ENCODE measurements at places on chromosomes 5 and 9.

DNA sequence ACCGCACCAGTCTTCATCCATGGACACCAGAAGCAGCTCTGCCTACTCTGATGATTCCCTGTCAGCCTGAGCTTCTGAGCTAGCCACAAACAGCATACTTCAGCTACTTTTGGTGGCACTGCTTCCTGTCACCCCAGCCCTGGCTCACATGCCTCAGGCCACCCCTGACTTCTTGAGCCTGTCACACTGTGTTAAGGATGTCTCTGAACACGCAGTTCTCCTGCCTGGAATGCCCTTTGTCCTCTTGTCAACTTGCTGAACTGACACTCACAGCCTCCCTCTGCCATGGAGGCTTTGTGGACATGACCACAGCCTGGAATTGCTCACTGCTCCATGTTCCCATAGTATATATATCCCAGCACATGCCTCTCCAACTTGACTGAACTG lies 7.2 kb downstream of the MACROH2A1 start:
- H3K4me3 ChIP-seq: no peak overlapping the region
- H3K4me1 ChIP-seq: peaks cover 68% of the 10 kb centered on the region
- peaks cover 63% of the 10 kb centered on the region for H3K36me3 ChIP-seq
- H3K27ac ChIP-seq: peak overlapping the region; percentile 65
- no peaks in the 10 kb centered on the region for H3K27me3 ChIP-seq

GRCh38 chr9:83538172-83538889 lies at the start of gene FRMD3:
TSS of gene FRMD3 (minus strand) at chr9:83538401. CDS start at chr9:83538231, 170 bp downstream.
- H3K4me3 ChIP-seq: peak within 1 kb of the TSS; percentile 8
- H3K27me3 ChIP-seq: peaks cover 49% of the 10 kb centered on the region
- H3K27ac ChIP-seq: no peak within 1 kb of the TSS
- DNase-seq: no peak

- H3K4me1 ChIP-seq: no peaks in the 10 kb centered on the region
- DNase-seq: no peak
- no peak overlapping the region for H3K27ac ChIP-seq
- H3K36me3 ChIP-seq: no peaks in the 10 kb centered on the region
- H3K27me3 ChIP-seq: no peaks in the 10 kb centered on the region
Measured at GRCh38 chr5:116504593-116505166, 69.9 kb downstream of the SEMA6A start.

DNA sequence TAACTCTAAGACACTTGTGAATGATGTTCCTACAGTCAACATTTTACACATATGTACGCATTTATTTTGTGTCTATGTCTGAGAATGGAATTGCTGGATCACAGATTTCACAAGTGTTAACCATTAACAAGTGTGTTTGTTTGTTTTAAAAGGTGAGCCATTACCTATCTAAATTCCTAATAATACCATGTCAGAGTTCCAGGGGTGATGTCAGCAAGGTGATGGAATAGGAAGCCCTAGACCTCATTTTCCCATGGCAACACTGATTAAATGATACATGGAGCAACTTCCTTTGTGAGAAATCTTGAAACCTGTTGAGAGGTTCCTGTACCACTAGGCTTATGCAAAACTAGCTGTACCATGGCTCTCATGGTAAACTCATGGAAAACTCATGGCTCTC lies 309.7 kb downstream of the CYLC2 start:
- no peak overlapping the region for H3K4me3 ChIP-seq
- no peaks in the 10 kb centered on the region for H3K4me1 ChIP-seq
- no peaks in the 10 kb centered on the region for H3K36me3 ChIP-seq
- no peak for DNase-seq
- H3K27ac ChIP-seq: no peak overlapping the region
- no peaks in the 10 kb centered on the region for H3K27me3 ChIP-seq

GRCh38 chr9:98974994-98975712 lies 31.4 kb downstream of the COL15A1 start:
- peak; percentile 70 for DNase-seq
- H3K27me3 ChIP-seq: peaks cover 33% of the 10 kb centered on the region
- no peak overlapping the region for H3K4me3 ChIP-seq
- H3K27ac ChIP-seq: no peak overlapping the region
- H3K36me3 ChIP-seq: no peaks in the 10 kb centered on the region

DNA sequence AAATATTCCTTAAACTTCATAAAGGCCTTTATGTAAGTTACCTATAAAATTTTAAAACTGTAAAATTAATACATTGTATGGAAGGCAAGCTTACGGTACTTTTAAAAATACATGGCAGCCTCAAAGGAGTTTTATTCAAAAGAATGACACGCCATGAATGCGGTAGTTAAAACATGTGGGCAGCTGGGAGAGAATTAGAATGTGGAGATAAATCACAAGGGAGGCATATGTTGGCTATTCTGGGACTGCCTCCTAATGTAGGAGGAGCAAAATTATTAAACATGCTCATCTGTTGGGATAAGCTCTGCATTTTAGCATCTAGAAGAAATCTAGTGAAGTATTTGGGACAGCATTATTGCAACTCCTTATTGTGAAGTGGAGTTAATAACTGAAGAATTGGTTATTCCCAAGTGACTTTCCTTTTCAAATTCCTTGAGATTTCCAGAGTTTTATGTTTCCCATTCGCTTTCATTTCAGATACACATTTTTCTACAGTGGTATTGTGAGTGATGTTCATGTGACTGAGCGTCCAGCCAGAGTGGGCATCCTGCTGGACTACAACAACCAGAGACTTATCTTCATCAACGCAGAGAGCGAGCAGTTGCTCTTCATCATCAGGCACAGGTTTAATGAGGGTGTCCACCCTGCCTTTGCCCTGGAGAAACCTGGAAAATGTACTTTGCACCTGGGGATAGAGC lies 109.4 kb downstream of the CMYA5 start:
- H3K27ac ChIP-seq: no peak overlapping the region
- DNase-seq: no peak
- no peak overlapping the region for H3K4me3 ChIP-seq
- H3K36me3 ChIP-seq: no peaks in the 10 kb centered on the region
- no peaks in the 10 kb centered on the region for H3K27me3 ChIP-seq

GRCh38 chr9:116345393-116345792 lies 191.8 kb downstream of the PAPPA start:
- no peak overlapping the region for H3K27ac ChIP-seq
- no peaks in the 10 kb centered on the region for H3K36me3 ChIP-seq
- H3K27me3 ChIP-seq: no peaks in the 10 kb centered on the region

DNA sequence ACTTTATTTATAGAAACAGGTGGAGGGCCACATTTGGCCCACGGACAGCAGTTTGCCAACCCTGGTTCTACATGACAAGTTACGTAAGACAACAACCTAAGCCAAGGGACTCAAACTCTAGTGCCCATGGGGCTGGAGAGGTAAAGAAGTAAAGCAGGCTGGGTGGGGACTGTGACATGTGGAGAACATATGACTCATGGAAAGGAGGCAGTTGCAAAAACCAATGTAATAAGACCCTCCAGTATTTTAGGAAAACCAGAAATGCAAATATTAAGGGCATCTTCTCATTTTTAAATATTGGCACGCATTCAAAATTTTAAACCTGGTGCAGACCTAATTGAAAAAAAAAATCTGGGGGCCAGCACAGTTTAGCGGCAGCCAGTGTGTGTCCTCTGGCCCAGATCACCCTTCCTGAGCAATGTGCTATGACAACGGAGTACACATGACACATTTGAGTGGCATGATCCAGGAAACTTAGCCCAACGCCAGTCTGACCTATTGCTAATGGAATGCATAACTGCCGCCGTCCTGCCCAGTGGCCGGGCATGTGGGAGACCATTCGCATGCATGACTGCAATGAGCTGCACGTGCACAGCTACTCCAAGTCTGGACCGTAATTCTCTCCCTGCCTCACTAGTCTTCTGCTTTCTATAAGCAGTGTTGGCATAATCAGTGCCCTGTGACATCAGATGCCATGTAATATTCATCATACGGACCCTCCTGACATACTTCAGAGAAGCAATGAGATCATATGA lies 97.2 kb downstream of the SH3TC2 start:
- no peak for DNase-seq
- H3K4me3 ChIP-seq: no peak overlapping the region
- peaks cover 7% of the 10 kb centered on the region for H3K27me3 ChIP-seq
- H3K27ac ChIP-seq: no peak overlapping the region

- no peaks in the 10 kb centered on the region for H3K36me3 ChIP-seq
- H3K27me3 ChIP-seq: no peaks in the 10 kb centered on the region
- H3K27ac ChIP-seq: no peak overlapping the region
- H3K4me1 ChIP-seq: no peaks in the 10 kb centered on the region
- DNase-seq: no peak
Measured at GRCh38 chr5:83991566-83992224, 271.0 kb upstream of the HAPLN1 start.

GRCh38 chr5:20367178-20367577 lies 379.2 kb upstream of the CDH18 start:
- H3K4me3 ChIP-seq: no peak overlapping the region
- DNase-seq: no peak

GRCh38 chr9:84151640-84152039 lies 171.0 kb downstream of the RMI1 start:
- no peaks in the 10 kb centered on the region for H3K36me3 ChIP-seq
- no peak overlapping the region for H3K27ac ChIP-seq
- peaks cover 13% of the 10 kb centered on the region for H3K27me3 ChIP-seq
- no peaks in the 10 kb centered on the region for H3K4me1 ChIP-seq
- DNase-seq: no peak

GRCh38 chr9:29129763-29130162 lies 1556.5 kb upstream of the C9orf72 start:
- no peak overlapping the region for H3K27ac ChIP-seq
- H3K4me1 ChIP-seq: no peaks in the 10 kb centered on the region
- no peak overlapping the region for H3K4me3 ChIP-seq
- no peaks in the 10 kb centered on the region for H3K36me3 ChIP-seq
- H3K27me3 ChIP-seq: no peaks in the 10 kb centered on the region

DNA sequence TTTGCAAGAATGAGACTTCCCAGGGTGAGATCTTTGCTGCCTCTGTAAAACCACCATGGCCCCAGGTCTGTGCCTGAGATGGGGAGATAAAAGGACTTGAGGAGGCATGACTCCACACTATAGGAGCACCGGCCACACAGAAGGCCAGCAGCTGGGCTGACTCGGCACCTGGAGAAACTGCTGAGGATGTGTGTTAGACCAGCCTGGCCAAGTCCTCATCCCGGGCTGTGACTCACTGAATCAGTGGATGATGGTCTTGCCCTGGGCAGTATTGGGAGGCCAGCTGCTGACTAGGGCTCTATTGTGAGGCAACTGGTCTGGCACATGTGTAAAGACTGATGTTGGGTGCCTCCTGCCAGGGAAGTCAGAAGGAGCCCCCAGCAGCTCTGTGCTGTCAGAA lies 286.2 kb downstream of the ACTL7B start:
- no peaks in the 10 kb centered on the region for H3K4me1 ChIP-seq
- H3K4me3 ChIP-seq: no peak overlapping the region
- H3K27ac ChIP-seq: no peak overlapping the region
- H3K27me3 ChIP-seq: no peaks in the 10 kb centered on the region
- no peak for DNase-seq

- H3K36me3 ChIP-seq: no peaks in the 10 kb centered on the region
- no peak overlapping the region for H3K27ac ChIP-seq
- H3K4me1 ChIP-seq: no peaks in the 10 kb centered on the region
- no peak overlapping the region for H3K4me3 ChIP-seq
- H3K27me3 ChIP-seq: no peaks in the 10 kb centered on the region
- no peak for DNase-seq
Measured at GRCh38 chr9:82883436-82883835, 179.5 kb downstream of the RASEF start.

DNA sequence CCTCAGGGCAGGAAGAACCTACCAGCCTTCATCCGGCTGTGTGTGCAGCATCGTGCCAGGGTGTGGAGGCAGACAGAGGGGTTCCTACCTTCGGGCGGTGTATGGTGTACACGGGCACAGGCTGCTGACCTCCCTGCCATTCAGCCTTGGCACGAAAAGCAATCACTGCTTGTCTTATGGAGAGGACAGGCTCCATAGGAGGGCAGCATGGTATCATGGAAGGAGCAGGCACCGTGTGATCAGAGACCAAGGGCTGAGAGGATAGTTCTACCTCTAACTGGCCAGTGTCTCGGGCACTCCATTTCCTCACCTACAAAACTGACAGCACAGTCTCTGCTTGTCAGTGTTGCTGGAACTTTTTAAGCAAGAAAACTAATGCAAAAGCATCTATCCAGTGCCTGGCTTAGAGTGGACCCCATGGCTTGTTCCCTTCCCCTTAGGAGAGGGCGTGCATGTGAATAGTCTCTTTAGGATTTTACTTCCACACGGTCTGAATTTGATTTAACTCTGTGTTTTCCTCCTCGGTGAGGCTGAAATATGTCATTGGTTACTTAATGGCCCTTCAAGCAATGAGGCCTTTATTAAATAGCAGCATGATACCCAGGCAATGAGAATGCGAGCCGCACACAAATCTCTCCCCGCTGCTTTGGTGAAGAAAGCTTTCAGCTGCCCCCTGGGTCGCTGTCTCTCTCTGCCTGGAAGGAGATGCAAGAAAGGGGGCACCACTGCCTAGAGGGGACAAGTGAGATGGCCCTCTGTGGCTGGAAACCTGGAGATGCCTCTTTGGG lies 22.2 kb downstream of the TTLL11 start:
- no peak overlapping the region for H3K4me3 ChIP-seq
- H3K27ac ChIP-seq: no peak overlapping the region
- no peaks in the 10 kb centered on the region for H3K27me3 ChIP-seq
- H3K36me3 ChIP-seq: no peaks in the 10 kb centered on the region

DNA sequence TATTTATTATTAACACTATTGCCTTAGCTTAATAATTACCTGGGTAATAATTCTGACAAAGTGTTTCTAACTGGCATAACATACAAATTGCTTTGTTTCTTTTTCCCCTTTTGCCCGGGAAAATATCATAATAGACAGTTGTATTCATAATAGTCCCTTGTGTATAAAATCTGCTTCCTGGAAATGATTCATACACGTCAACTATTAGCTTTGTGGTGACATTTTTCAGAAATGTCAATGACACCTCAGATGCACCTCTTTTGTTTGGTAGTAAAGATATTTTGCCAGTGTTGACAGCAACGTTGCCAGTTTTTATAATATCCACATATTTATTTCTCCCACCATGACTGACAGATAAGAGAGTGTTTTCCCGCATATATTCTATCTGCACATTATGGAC lies 73.0 kb downstream of the RASEF start:
- H3K4me3 ChIP-seq: no peak overlapping the region
- H3K36me3 ChIP-seq: no peaks in the 10 kb centered on the region
- DNase-seq: no peak
- peaks cover 2% of the 10 kb centered on the region for H3K4me1 ChIP-seq

GRCh38 chr9:73155377-73155776 lies 3.7 kb downstream of the ANXA1 start:
- peaks cover 40% of the 10 kb centered on the region for H3K36me3 ChIP-seq
- peak overlapping the region; percentile 75 for H3K4me3 ChIP-seq
- H3K27me3 ChIP-seq: no peaks in the 10 kb centered on the region

GRCh38 chr5:139761501-139761900 lies 34.1 kb upstream of the PSD2 start:
- DNase-seq: no peak
- peaks cover 14% of the 10 kb centered on the region for H3K4me1 ChIP-seq
- no peak overlapping the region for H3K27ac ChIP-seq
- H3K4me3 ChIP-seq: no peak overlapping the region

- H3K36me3 ChIP-seq: no peaks in the 10 kb centered on the region
- peaks cover 21% of the 10 kb centered on the region for H3K27me3 ChIP-seq
- H3K27ac ChIP-seq: no peak overlapping the region
- peaks cover 4% of the 10 kb centered on the region for H3K4me1 ChIP-seq
- no peak for DNase-seq
Measured at GRCh38 chr9:14747111-14747510, 24.6 kb upstream of the CER1 start.
